Right renal pelvis (tissue), 4 donors: ENCODE measurements at places on chromosomes 4 and X.
A peak's percentile ranks its signal among the peaks of the same experiment; 100 is the strongest.

GRCh38 chr4:164501074-164501473 is 252.9 kb upstream of the SMIM31 start:
- no peak for DNase-seq

DNA sequence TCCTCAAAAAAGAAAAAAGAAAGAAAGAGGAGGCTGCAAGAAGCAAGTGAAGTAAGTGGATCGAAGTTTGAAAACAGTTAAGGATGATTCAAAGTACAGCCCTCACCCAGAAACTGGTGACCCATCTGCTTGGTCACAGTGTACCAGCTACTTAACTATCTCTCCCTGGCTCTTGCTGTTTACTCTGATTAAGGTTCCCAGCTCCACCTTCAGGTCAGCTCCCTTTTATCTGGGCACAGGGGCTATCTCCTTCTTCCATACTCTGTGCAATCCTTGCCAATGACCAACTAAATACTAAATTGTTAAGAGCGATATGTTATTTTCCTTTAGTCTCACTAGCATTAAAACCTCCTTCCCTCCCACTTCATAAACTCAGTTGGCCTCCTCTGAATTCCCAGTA is 81.5 kb upstream of the SMIM10 start:
- no peak for DNase-seq

DNA sequence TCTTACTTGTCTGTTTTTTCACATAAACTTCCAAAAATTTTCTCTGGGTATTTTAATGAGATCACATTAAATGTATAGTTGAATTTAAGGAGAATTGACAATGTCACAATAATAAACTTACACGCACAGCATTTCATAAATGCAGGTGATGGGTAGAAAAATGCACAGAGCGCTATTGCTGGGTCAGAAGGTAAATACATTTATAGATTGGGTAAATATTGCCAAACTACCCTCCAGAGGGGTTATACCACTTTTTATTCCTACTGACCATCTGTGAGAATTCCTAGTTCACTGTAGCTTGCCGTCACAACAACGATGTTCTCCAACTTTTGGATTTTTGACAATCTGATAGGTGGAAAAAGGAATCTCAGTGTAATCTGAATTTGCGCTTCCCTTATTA is 34.6 kb downstream of the ANXA5 start:
- DNase-seq, result no peak

GRCh38 chr4:93983140-93983539 is 154.6 kb downstream of the ATOH1 start:
- DNase-seq, result no peak

DNA sequence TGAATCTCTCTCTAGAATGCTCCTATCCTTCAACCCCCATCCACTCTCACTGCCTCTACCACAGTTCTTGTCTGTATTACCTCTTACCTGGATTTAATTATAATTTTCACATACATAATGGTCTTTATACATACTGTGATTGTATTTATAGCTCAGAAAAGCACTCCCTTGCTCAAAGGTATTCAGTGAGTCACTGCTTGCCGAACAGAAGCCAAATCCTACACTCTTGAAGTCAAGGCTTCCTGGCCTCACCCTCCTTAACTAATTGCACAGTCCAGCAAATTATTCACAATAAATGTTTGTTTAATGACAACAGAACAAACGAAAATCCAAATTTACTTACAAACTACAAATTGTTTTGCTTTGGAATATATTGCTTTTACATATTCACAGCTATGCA is 159.5 kb downstream of the KLHL13 start:
- DNase-seq, result no peak

DNA sequence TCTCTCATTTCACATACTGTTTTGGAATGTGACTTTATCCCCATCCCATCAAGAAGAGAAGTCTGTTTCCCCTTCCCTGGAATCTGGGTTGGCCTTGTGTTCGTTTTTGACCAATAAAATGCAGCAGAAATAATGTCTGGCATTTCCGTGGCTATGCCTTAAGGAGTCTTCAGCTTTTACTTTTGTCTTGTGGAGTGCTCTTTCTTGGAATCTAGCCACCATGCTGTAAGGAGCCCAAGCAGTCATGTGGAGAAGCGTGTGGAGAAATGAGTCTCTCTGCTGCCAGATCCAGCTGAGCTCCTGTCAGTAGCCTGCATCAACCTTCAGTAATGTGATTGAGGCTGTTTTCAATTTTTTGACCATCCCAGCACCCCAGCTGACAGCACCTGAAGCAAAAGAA is 84.4 kb upstream of the ARMCX2 start:
- no peak for DNase-seq

GRCh38 chr4:126441173-126442035 is 1126.6 kb downstream of the FAT4 start:
- DNase-seq, result peak; percentile 18

DNA sequence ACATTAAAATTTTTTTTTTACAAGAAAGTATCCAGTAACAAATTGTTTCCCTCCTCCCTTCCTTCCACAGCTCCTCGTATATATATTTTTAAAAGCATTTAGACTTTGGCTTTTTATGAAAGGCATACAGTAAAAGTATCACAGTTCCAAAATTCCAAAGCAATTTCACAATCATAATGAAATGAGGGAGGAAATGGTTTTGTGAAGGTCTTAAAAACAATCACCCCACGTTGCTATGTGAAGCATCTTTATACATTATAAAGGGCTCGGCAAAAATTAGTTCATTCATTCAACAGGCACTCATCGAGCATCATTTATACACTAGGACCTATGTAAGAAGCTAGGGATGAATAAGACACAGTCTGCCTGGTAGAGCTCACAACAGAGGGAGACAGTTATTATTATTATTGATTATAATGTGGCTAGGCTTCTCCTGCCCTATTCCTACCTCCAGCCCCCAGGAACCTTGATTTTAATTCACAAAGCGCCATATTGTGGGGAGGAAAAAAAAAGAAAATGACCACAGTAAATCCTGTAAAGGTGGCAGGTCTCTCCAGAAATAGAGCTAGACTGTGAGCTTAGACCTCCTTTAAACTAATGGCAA is 239.9 kb downstream of the MAML3 start:
- no peak for DNase-seq

DNA sequence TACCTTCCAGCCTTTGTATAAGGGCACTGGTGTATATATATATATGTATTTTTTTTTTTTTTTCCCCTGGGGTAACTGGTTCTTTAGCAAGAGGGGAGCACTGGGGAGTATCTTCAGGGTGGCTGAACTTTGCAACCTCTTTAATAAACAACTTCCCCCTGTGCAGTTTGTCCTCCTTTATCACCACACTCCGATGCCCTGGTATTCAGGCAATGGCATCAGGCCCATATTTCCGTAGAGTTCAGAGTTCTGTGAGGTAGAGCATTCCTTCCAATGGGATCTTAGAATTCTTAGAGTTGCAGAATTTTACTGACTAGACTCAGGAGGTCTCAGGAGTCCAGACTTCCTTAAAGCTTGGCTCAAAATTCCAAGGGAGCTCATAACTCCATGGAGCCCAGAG is 24.6 kb downstream of the NYX start:
- DNase-seq, result no peak

DNA sequence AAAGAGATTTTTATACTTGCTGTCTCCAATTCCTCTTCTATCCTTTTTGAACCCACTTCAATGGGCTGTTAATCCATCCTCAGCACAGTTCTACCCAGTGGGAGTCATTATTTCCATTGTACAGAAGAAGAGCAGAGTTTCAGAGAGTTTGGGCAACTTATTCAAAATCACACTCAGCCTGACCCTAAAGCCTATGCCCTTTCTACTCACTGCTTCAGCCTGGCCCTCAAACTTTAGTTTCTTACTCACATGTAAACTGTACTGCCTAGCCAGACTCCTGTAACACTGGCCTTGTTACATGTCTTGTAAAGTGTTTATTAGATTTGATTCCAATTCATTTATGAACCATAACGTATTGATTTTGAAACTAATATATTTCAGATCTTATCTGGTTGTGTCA is 25.1 kb upstream of the USO1 start:
- DNase-seq, result no peak

DNA sequence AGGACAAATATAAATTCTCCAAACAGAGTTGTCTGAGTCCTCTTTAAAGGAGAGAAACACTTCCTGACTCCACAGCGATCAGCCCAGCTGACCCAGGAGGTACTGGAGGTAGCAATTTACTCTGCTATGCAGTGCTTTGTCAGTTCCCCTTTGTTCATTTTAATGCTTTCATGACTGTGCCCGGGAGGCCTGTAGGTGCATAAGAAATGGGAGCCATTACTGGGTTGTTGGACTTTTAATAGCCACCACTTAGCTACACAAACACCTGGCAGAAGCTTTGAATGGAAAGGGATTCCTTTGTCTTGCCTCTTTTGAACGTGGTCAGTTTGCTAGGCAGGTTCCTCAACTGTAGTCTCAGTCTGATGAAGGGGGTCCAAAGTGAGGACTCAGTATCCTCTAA is 59.0 kb upstream of the AFF2 start:
- no peak for DNase-seq

- DNase-seq, result no peak
Measured at GRCh38 chr4:5787311-5787710, 76.3 kb downstream of the EVC start.

DNA sequence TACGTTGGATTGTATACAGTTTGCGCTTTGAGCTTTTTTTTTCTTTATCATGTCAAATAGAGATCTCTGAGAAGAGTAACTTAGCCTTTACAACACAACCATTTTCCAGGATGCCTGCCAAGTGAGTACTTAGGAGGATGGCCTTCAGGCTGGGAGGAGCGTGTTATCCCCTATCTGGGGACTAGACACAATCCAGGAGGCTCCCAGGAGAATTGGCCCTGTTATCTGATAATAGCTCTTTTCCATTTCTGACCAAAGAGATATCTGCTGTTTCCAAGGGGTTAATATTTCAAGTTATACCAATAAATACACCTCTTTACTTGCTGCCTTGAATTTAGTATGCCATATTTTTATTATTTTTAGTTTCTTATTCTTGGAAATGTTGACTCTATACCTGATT is 169.5 kb upstream of the SMARCAD1 start:
- DNase-seq, result no peak

DNA sequence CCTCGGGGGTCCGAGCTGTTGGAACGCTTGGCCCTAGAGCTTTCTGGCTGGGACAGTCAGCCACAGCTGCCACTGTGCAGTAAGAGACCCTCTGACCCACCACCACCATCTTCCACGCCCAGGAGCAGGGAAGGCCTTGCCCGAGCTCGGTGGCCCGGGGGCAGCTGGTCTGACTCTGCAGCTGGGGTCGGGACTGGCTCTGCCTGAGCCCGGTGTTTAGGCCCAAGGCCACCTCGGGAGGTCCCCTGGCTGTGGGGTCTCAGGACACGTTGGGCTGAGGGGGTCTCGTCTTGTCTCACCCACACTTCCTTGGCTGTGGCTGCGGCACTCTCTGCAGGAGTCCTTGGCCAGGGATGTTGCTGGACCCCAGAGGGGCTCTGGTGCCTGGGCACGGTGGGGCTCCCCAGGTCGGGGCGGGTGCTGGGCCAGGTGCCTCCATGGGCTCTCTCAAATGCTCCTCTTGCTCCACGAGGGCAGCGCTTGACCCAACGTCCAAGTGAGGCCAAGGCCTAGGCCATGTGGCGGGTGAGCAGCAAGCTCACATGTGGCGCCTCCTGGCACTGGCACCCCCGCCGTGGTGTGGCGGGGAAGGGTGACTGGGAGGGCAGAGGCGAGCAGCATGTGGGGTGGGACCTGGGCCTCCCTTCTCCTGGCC is 22.9 kb downstream of the DOK7 start:
- no peak for DNase-seq

DNA sequence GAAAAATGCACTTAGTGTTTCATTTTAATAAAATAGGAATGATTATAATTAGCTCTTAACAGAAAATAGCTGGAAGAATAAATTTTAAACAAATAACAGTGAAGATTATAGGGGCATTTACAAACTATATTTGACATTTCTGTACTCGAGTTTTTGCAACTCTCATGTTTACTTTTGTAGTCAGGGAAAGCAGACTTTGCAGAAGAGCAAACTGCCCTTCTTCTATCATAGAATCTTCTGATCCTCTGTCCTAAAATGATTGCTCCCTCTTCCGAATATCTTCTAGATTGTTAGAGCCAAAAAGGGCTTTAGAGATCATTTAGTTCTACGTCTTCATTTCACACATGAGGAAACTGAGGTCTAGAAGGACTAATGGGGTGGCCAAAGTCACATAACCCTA is 219.0 kb downstream of the RELL1 start:
- no peak for DNase-seq

GRCh38 chrX:70016513-70016912 is 33.2 kb downstream of the AWAT2 start:
- DNase-seq, result no peak

DNA sequence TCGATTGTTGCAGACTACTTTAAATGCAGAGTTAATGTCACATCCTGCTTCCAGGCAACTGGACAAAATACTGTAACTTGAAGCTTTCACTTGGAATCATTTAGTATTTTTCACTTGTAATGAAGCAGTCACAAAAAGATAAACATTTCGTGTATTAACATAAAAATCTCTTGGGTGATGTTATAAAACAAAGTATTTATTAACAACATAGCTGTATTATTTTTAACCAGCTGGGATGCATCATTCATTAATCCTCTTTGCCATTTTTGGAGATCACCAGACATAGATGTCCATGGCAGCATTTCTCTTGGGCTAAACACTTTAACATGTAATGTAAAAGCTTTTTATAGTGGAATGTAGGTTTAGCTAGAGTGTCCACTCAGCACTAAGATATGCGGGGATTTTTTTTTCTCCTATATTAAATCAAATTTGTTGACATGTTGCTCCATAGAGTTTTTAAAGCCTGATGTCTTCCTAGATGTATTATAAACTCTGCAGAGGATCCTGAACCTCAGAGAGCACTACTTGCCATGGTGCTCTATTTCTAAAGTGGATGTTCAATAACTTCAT is 193.7 kb upstream of the SPANXN4 start:
- DNase-seq, result peak; percentile 6

- no peak for DNase-seq
Measured at GRCh38 chrX:68829582-68830418, 979 bp downstream of the EFNB1 start.
